Lower lobe of right lung (tissue), 2 donors: ENCODE measurements at places on chromosomes 6 and 20. TPM values are rescaled to one million over a fixed set of nuclear protein-coding genes. Genes with fewer than 3 reads are reported as not detected.

DHX16 gene
- total RNA-seq = 28.4 TPM

CALHM6 gene
- total RNA-seq = 9.1 TPM

VWA7 gene
- 4.2 TPM for total RNA-seq

- H3K27me3 ChIP-seq = peaks cover 2% of the 10 kb centered on the region
- H3K27ac ChIP-seq = no peak overlapping the region
- H3K4me1 ChIP-seq = no peaks in the 10 kb centered on the region
- no peaks in the 10 kb centered on the region for H3K36me3 ChIP-seq
- no peak for DNase-seq
Measured at GRCh38 chr20:986733-987355, 15.3 kb downstream of the RSPO4 start.

- H3K27me3 ChIP-seq = no peaks in the 10 kb centered on the region
- no peak for DNase-seq
- no peak overlapping the region for H3K27ac ChIP-seq
- no peaks in the 10 kb centered on the region for H3K36me3 ChIP-seq
Measured at GRCh38 chr6:16969699-16970655, 131.9 kb upstream of the STMND1 start.

- no peak overlapping the region for H3K4me3 ChIP-seq
- H3K36me3 ChIP-seq = peaks cover 65% of the 10 kb centered on the region
- DNase-seq = no peak
Measured at GRCh38 chr6:166530211-166531095, 56.0 kb downstream of the RAMACL start.

DNA sequence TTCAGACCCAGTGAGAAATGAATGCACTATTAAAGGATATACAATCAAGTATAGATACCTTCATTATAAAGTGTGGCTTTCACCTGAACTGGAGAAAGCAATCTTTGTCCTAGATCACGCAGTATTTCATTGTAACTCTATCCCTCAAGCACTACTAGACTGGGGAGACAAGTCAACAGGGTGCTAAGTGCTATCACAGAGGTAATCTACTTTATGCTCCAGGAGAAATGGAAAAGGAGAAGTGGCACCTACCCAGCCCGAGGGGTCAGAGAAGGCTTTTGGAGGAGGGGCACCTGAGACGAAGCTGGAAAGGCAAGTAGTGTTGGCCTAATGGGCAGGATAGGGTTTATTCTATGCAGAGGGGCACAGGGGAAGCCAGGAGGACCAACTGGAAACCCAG is 17.1 kb downstream of the ZHX3 start:
- DNase-seq = no peak
- no peak overlapping the region for H3K27ac ChIP-seq

GRCh38 chr6:145323646-145324045 is 411.7 kb downstream of the EPM2A start:
- no peaks in the 10 kb centered on the region for H3K4me1 ChIP-seq
- H3K27ac ChIP-seq = no peak overlapping the region
- H3K4me3 ChIP-seq = no peak overlapping the region
- DNase-seq = no peak
- H3K36me3 ChIP-seq = no peaks in the 10 kb centered on the region
- no peaks in the 10 kb centered on the region for H3K27me3 ChIP-seq
